NCI-H2171 treated with DMSO at 0.1 percent for 48 hours (cell line): ENCODE measurements at places on chromosomes 2 and 18.

GRCh38 chr2:173734797-173735196 is 230.4 kb downstream of the SP3 start:
- no peak for DNase-seq

GRCh38 chr2:235848946-235849345 is 319.2 kb downstream of the GBX2 start:
- no peak for DNase-seq

- no peak for DNase-seq
Observed at GRCh38 chr2:234670052-234670451, 173.2 kb upstream of the ARL4C start.

- peak; percentile 80 for DNase-seq
Observed at GRCh38 chr2:85744741-85745601, 8.8 kb upstream of the ATOH8 start.

GRCh38 chr2:129010262-129010661 is 691.6 kb upstream of the HS6ST1 start:
- DNase-seq = no peak

DNA sequence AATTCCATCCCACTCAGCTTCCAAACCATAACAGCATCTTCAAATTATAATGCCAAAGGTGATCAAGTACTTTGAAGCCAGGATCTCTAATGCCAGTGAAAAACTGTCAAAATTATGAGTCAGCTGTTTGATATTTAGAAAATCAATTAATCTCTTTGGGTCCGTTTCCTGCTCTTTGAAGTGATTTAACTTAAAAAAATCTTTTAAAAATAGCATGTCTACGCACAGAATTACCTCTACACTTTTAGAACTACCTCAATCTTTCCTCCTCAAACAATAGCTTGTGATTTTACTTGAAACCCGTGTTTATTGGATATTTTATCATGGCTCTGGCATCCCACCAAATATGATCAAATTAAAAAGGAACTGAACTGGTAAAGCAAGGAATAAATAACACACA is 31.3 kb upstream of the TANK start:
- DNase-seq = no peak

DNA sequence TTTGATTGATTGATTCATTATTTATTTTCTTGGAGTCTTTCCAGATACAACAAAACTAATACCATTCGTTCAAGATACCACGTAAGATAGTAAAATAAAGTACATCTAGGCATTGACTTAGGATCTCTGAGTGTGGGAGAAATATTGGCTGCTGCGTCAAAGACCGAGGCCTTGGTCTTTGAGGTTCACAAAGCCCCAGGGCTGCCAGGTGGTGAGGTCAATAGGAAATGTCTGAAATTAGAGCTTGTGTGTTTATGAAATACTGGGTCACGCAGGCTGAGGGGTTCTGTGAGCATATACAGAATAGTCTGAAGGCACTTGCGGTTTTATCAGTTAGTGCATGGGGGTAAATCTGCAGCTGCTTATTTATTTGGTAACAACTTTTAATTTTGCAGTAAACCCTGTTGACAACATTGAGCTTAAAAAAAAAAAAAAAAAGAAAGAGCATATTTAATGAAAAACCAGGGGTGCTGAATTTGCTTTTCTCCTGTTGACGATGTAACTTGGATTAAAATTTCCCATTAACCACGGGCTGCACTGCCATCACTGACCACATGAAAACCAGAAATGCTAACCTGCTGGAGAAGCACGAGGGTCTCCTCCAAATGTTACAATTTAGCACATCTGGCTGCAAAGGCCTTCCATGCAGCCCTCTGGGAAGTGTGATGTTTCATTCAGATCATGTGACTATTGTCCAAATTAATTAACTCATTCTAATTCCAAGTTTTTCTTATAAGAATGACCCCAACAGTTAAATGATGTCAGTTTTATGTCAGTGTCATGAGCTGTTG is 27.1 kb upstream of the SERPINB12 start:
- DNase-seq = no peak

- no peak for DNase-seq
Observed at GRCh38 chr2:28319118-28320008, 73.3 kb upstream of the FOSL2 start.
